Vagina (tissue), 2 donors: ENCODE measurements at places on chromosomes 12 and 14.
A peak's percentile ranks its signal among the peaks of the same experiment; 100 is the strongest.

GRCh38 chr12:122937622-122938091 lies 28.6 kb downstream of the ABCB9 start:
- DNase-seq, result no peak

- no peak for DNase-seq
Measured at GRCh38 chr14:57009585-57010515, 199.6 kb upstream of the OTX2 start.

DNA sequence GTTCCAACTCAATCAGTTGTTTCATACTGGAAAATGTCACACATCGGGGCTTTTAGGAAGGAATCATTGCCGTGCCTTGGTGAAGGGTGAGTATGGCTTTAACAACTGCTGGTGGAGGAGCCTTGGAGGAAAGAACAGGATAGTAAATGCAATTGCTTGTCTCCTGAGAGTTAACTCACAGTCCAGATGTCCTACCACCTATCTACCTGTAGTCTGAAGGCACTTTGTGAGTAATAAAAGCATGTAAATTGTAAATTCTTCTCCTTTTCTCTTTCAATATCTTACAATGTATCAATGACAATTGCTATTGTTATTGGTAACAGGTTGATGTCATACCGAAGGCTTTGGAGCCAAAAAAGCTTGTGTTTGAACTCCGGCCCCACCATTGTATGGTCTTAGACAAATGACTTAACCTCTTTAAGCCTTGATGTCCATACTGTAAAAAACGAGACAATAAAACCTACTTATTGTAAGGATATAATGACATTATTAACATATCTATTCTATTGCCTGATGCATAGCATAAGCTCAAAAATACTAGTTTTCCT lies 397.4 kb downstream of the ADAMTS20 start:
- DNase-seq, result no peak

DNA sequence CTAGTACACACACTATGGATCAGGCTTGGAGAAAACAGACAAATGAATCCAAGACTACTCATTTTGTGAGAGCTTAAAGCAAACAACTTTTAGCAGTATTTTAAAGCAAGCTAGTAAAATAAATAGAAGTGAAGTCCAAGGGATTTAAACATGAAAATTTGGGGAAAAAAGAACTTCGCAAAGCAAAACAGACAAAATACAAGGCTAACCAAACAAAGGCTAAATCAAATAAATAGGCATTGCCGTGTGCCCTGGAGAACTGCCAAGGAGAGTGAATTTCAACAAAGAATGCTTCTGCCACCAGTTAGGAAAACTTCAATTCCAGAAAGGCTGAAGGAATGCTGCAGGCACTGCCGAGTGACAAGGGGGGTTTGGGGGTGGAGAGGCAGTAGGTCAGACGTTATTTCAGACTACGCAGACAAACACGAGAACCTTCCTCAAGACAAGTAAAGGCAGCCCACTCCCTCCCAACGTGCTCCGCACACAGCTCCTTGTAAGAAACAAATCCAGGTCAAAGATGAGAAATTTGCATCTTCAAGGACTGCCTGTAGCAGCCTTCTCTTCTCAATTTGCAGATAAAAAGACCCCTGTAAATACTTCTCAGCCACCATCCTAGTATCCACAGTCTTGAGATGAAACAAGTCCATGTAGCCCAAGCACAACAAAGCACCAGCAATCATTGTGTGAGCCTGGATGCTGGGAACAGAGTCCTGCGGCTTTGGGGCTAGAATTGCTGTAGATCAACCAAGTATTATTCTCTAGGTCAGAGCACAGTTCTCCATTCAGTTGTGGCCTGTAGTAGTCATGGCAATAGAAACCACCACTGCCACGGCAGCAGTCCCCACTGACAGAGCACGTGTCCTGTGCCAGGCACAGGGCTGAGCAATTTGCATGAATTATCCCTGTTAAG lies 43.3 kb downstream of the EFCAB11 start:
- no peak for DNase-seq

- DNase-seq, result peak; percentile 10
Measured at GRCh38 chr12:112851024-112851777, 55.6 kb upstream of the OAS1 start.

GRCh38 chr14:90697577-90698206 lies 118.5 kb downstream of the TTC7B start:
- DNase-seq, result no peak

DNA sequence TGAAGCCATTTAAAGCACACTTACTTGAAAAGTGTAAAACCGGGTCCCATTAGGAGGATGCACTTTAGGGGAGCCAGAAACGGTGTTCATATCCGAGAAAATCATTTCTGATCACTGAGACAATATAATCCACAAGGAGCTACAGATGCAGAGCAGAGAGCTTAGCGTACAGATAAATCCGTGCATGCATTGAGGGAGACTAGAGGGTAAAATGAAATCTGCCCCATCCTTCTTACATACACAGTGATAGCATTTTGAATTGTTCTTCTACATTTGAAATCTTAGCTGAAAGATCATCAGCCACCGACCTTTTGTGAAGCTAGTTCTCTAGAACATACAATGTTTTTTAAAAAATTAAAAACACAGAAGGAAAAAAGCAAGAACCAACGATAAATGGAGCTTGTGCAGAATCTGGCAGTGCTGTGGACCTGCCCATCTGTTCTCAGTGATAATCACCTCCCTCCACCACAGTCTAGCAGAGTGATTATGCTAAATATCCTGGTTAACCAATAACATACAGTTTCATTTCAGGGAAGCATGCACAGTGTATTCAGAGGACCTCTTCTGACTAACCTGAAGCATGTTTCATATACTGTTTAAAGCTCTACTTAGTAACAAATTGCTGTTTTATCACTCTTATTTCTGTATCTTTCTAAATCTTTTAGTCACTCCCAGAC lies 161.1 kb downstream of the PPFIA2 start:
- no peak for DNase-seq

DNA sequence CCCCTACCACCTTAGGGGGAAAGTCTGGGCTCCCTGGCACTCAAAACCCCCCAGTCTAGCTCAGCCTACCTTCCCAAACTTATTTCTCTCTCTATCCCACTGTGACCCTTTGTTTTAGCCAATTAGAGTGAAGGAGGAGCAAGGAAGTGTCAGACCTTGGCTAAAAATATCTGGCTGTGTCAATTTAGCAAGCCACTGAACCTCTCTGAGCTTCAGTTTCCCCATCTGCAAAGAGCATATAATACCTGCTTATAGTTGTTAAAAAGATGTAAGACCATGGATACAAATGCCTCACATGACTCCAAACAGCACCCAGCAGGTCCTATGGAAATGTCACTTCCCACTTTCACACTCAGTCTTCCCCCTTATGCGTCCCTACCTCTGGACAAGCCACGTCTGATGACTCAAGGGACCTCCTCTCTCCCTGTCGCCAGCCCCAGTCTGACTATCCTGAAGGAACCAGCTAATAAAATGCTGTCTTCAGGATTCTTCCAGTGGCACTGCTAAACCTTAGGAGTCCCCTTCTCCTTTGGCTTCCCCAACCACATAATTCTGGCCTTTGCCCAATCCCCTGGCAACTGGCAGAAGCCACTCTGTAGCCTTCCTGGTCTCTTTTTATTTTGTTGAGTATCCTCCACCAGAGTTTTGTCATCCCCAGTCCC lies 19.3 kb downstream of the FOXN3 start:
- DNase-seq, result no peak

- DNase-seq, result no peak
Measured at GRCh38 chr12:77891518-77892147, 60.9 kb downstream of the NAV3 start.

DNA sequence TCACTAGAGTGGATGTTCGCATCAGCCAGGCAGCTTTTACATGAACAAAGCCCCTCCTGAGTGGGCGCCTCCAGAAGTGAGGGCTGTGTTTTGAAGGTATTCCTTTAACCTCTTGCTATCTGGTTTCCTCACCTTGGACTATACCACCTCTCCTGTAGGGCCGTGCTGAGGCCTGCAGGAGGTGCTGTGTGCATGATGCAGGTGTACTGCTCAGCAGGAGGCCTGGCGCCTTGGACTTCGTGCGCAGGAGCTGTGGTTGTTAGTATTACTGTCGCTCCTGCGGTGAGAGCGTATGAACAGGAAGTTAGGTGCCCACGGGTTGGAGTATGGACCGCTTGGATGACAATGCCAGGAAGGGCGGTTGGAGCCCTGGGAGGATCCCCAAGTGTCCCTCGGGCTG lies 130.7 kb downstream of the TSPAN9 start:
- DNase-seq, result no peak

DNA sequence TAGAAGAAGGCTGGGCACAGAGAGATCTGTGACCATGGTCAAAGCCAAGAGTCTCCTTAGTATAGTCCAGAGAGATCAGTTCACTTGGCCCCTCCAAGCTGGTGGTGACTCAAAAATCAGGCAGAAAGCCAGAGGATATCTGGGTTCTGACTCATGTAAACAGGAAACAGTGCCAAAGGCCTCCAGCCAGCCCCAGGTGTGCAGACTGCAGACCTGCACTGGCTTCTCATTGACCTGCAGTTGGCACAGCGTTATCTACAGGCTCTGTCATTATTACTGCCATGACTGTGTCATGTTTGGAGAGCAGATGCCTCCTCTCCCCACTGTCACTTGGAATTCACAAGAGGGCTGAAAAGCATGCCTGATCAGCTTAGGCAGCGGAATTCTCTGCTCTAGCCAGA lies 295.7 kb upstream of the PRKD1 start:
- DNase-seq, result no peak

DNA sequence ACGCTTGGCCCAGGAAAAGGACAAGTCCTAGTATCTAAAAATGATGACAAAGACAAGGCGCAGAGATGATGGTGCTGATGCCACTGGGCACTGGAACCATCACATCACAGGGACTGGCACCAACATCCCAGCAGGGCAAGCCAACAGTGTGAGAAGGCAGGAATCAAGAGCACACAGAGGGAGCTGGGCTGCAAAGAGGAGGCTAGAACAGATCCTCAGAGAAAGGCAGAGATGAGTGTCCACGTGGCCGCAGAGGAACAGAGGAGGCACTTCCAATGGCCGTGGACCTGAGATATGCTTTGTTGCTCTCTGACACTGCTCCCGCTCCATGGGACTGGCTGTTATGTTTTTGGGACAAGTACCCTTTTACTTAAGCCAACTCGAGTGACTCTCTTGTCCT lies 17.9 kb downstream of the FOXN3 start:
- DNase-seq, result no peak

DNA sequence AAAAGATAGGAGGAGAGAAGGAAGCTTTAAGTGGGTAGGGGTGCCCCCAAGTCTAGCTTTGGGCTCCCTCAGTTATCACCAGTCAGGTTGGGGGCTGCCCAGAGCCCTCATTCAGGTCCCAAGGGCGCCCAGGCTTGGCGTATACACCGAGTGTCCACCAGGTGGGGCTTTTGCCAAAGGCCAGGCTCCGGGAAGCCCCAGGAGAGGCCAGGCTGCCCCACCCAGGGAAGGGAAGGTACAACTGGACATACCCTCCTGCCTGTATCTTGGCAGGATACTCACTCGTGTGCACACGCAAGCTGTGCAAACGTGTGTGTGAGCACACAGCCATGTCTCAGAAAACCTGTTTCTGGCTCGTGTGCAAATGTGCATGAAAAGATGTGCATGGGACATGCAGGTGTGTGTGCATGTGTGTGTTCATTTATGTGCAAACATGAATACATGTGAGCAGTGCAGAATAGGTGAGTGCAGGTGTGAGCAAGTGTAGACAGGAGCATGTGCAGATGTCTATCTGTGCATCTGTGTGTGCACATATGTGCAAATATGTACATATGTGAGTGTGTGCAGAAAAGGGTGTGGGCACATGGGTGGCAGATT lies 103.9 kb upstream of the MYL2 start:
- no peak for DNase-seq

GRCh38 chr12:27319848-27320247 lies 12.8 kb upstream of the BMAL2 start:
- no peak for DNase-seq

- no peak for DNase-seq
Measured at GRCh38 chr12:52682938-52683574, 2.8 kb upstream of the KRT1 start.

DNA sequence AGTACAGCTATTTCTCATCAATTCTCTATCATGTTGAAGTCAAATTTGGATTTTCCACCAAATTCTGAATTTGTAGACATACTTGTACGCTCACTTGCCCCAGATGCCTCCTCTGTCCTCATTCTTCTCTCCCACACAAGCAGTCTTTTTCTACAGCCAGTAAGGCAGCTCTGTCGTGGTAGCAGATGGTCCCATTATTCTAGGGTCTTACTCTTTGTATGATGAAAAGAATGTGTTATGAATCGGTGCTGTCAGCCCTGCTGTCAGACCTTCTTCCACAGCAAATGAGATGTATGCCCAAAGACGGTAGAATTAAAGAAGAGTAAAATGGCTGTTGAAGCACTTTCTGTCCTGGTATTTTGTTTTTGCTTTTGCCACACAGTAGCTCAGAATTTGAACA lies 17.2 kb upstream of the PAPLN start:
- no peak for DNase-seq

DNA sequence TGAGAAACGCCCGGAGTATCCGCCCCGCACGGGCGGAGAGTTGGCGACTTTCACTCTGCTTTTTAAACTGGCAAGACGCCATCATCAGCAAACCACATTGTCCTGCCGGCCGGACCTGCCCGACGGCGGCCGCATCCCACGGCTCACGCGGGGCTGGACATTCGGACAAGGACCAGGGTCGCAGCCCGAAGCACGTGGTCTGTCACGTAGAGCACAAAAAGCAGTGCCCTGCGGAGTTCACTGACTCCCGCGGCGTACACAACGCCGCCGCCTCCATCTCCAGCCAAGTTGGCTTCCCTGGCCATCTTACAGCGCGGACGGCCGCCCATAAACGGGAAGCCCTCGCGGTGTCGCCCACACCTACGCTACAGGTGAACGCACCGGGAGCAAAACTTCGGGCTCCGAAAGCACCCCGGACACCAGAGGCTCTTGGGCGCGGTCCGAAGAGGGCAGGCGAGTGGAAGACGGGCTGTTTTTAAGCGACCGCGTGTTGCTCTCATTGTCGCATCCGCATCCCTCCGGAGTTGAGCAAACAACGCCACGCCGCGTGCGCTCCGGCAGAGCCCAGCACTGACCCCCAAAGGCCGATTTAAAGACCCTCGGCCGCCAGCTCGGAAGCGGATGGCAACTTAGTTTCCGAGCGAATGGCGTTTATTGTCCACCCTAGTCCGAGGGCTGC lies 966 bp downstream of the SINHCAF start:
- DNase-seq, result no peak
